ENCODE measurements at places on chromosomes 16 and 17.

DNA sequence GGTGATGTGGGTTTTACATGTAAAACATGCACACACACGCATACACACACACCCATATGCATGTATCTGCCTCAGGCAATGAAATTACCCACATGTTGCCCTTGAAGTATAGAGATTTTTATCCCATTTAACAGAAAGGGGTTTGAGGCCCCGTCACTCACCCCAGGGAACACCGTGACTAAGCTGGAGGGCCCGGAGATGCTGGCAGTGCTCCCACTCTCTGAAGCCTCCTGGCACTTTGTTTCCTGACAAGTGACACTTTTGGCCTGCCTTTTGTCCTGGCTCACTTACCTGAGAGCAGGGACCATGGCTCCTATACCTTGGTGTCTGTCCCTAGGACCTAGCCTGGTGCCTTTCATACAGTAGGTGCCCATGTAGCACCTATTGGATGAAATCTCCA lies 50.0 kb upstream of the TNRC6C start:
- DNase-seq, result no peak

DNA sequence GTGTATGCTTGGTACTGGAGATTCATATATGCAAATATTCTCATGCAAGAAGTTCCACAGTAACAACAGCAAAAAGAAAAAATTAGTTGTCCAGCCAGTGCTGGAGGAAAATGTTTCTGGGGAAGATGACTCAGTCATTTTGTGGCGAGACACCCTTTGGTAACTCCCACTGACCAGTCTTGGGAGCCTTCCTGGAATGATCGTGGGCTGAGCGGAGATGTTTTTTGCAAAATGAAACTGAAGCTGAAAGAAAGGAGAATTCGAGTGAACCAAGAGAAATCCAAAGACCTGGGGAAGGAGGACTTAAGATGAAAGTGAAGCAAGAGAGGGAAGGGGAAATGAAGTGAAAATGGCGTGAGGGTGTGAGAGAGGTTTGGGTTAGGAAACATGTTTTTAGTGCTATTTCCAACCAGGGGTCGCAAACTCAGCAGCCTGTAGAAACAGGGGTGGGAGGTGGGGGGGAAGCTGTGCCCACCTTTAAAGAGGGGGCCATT lies 5.2 kb downstream of the ITPRIPL2 start:
- no peak for DNase-seq

DNA sequence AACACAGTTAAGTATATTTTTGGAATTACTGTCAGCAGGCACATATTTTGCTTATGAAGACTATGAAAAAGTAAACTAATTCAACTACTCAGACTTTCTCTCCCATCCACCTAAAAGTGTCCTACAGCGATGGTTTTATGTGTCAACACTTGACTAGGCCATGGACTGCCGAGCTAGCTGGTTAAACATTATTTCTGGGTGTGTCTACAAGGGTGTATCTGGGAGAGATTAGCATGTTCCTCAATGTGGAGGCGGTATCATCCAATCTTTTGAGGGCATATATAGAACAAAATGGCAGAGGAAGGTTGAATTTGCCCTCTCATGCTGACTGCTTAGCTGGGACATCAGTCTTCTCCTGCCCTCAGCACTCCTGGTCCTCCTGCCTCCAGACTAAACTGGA lies 82.7 kb upstream of the CDYL2 start:
- DNase-seq, result no peak

- no peak for DNase-seq
Measured at GRCh38 chr17:71633391-71633849, 487.4 kb upstream of the SOX9 start.
